Stimulated activated CD4-positive, alpha-beta T cell treated with anti-CD3 and anti-CD28 coated beads, TNF-alpha, amount 100 ng/mL, for 1 hour (primary cell): ENCODE measurements at places on chromosomes 3 and 15.

GRCh38 chr3:121463745-121464144, 82.0 kb downstream of the POLQ start:
- DNase-seq: no peak

GRCh38 chr15:72818632-72819031, 35.1 kb upstream of the ADPGK start:
- no peak for DNase-seq

GRCh38 chr3:55296030-55296429, 191.1 kb downstream of the WNT5A start:
- DNase-seq: no peak

DNA sequence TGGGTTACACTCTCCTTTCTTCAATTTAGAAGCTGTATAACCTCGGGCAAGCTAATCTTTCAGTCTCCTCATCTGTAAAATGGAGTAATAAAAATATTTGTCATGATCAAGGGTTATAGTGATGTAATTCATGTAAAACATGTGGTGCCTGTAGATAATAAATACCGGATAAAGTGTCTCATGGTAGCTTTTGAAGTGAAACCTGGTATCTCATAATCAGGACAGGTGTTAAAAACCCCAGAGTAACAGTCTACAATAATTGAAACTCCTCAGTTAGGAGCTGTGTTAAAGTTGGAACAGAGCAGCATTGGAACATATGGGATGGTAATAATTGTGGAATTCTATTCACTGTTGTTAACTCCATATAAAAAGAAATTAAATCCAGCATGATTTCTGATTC, 884 bp upstream of the KNL1 start:
- DNase-seq: no peak

GRCh38 chr3:177377166-177377565, 179.9 kb upstream of the TBL1XR1 start:
- DNase-seq: no peak

DNA sequence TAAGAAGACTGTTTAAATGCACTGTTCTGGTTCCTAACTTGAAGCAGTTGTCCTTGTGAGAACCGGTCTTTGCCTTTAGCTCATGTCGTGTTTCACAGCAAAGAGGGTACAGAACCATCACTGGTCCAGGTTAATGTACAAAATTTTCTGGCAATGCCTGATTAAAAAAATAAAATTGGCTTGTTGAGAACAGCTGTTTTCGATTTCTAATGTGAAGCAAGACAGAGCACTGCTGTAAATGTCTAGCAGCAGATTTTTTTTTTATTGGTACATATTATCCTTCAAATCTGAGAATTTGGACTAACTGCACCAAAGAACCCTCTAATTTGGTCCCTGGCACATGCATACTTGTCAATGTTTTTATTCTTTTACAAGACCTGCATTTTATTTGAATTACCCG, 103.3 kb downstream of the STT3B start:
- no peak for DNase-seq

- no peak for DNase-seq
Observed at GRCh38 chr3:49401766-49402165, 10.0 kb downstream of the RHOA start.

- DNase-seq: no peak
Observed at GRCh38 chr3:23662079-23662617, 143.6 kb upstream of the UBE2E1 start.
